CD4-positive, alpha-beta T cell treated with Interferon alpha-2 for 1 hour (primary cell): ENCODE measurements at places on chromosomes 5 and 9.

GRCh38 chr9:135489188-135489906 lies 9.8 kb downstream of the PPP1R26 start:
- DNase-seq = no peak

DNA sequence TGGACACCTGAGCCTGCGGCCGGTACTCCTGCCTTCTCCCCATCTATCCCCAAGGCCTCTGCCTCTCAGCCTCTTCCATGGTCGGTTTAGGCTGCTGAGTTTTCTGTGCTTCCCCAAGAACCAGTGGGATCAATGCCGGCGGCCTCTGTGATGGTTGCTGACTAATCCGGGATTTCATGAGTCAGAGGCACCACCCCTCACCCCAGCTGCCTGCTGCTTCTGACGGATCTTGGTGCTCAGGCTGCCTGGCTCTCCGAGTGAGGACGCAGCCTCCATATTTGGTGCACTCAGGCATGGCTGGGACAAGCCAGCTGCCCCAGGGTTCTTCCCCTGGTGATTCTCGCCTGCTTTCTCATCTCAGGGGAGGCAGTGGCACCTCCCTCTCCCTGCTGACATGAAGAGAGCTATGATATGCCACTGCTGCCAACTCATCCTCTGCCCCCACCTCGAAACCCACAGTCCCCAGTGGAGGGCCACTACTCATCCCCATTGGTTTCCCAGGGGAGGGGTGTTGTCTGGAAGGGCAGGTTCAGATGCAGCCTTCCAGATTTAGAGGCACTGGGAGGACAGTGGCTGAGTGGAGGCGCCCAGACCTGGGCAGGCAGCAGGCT lies 3.3 kb upstream of the MAN1B1 start:
- no peak for DNase-seq

- no peak for DNase-seq
Observed at GRCh38 chr5:55530669-55531068, 4.1 kb downstream of the PLPP1 start.

- DNase-seq = no peak
Observed at GRCh38 chr5:162068412-162068811, 839 bp downstream of the GABRG2 start.

DNA sequence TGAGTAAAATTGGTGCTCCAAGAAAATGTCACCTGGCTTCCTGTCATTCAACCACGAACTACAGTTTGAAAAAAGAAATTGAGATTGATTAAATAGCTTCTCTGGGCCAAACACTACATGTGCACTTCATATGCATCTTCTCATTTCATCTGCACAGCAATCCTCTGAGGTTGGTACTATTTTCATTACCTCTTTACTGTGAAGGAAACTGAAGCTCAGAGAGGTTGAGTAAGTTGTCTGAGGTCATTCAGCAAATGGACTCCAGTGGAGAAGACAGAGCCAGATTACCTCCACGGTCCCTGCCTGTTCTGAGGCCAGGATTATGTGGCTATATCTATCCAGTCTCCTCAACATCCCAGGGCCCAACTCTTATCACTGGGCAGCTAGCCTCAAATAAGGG lies 46.5 kb downstream of the SLC6A7 start:
- no peak for DNase-seq

DNA sequence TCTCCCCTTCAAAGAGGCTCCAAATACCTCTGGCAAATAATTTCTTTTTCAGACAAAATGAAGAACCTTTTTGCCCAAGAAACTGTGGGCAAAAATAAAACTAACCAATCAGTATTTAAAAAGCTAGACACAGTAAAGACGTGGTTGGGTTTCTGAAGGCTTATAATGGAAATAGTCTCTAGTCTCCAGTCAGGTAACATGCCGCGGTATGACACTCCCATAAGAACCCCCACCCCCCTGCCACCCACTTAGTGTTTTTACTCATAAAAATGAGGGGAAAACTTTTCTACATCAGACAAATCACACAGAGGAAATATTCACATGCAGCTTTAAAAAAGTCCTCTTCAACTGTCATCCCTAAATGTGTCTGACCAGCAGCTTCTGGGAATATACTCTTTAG lies 105.3 kb downstream of the THBS4 start:
- no peak for DNase-seq

GRCh38 chr5:77774981-77775789 lies 954 bp downstream of the TBCA start:
- DNase-seq = no peak

- DNase-seq = no peak
Observed at GRCh38 chr5:83396662-83397061, 74.9 kb upstream of the VCAN start.

- DNase-seq = no peak
Observed at GRCh38 chr9:117034866-117035265, 347.8 kb downstream of the TRIM32 start.

DNA sequence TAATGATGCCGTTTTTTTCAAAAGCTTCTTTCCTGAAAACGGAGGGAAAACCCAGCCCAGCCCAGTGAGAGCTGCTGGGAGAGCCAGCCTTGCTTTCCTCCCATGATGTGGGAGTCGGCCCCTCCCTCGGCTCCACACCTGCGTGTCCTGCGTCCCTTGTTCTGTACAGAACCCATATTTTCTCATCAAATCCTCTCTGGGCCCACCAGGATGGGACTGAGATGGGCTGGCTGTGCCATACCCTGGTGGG lies 8.9 kb downstream of the FLT4 start:
- DNase-seq = no peak

DNA sequence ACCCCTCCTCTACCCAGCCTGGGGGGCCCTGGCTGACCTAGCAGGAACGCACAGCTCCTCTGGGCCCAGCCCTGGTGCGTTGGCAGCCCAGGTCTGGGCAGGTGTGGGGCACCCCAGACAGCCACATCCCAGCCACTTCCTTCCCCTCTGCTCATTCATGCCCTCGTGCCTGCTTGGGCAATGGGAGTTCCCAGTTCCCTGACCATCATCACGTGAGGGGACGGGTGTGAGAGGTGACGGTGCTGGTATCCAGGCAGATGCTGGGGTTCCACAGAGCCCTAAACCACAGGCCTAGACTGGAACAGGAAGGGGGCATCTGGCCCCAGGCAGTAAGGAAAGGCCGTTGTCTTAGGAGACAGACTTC lies 8.4 kb downstream of the RALGDS start:
- DNase-seq = peak; percentile 67

- DNase-seq = no peak
Observed at GRCh38 chr5:134549714-134550113, 24.2 kb downstream of the JADE2 start.

GRCh38 chr9:115673599-115673998 lies 480.0 kb upstream of the PAPPA start:
- DNase-seq = no peak

DNA sequence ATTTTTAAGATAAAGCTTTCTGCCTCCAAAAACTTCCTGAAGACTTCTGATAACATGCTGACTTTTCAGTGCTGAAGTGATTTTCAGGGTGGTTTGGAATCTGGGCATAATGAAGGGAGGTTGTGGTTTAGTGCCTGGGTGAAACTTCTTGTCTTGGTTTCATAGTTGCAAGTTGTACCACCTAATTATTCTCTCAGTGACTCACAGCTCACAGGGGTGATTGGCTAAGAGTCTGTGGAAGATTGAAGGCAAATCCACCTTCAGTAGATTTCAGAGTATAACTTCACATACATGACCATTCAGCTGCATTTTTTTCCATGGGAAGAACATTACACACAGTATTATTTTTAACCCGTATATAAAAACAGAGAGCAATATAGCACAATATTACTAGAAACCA lies 199.9 kb downstream of the PTTG1 start:
- DNase-seq = no peak

- no peak for DNase-seq
Observed at GRCh38 chr9:133531293-133531692, 3.2 kb upstream of the ADAMTSL2 start.

DNA sequence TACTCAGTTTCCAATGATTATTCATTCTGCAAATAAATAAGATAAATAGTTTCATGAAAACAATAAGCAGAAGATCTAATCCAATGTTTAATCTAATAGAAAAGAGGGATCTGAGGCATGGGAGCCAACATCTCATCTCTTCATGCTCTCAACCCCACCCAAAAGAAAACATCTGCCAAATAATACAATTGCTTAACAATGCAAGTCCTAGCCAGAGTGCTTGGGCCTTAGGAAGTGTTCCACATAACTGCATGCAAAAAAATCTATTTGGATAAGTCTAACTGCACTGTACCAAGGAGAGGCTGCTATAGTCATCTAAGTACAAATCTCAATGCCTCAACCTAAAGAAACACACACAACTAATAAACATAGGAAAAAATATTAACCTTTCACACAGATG lies 606.0 kb downstream of the CDH9 start:
- no peak for DNase-seq

GRCh38 chr5:98927242-98927988 lies 1.4 kb downstream of the CHD1 start:
- peak; percentile 76 for DNase-seq

DNA sequence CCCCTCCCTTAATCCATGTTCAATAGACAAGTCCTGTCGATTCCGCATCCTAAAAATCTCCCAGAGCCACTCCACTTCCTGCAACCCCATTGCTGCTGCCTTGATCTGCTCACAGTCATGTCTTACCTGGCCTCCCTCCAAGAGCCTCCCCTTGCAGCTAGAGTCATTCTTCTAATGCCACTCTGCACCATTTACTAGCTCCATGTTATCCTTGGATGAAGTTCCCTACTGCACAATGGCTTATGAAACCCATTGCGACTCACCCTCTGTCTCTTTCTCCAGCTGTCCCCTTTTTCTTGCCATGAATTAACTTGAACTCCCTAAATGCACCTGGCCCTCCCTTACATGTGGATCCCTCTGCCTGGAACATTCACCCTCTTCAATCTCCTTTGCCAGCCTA lies 39.5 kb downstream of the MEGF10 start:
- no peak for DNase-seq

GRCh38 chr9:18658804-18659705 lies 185.1 kb downstream of the ADAMTSL1 start:
- DNase-seq = no peak

DNA sequence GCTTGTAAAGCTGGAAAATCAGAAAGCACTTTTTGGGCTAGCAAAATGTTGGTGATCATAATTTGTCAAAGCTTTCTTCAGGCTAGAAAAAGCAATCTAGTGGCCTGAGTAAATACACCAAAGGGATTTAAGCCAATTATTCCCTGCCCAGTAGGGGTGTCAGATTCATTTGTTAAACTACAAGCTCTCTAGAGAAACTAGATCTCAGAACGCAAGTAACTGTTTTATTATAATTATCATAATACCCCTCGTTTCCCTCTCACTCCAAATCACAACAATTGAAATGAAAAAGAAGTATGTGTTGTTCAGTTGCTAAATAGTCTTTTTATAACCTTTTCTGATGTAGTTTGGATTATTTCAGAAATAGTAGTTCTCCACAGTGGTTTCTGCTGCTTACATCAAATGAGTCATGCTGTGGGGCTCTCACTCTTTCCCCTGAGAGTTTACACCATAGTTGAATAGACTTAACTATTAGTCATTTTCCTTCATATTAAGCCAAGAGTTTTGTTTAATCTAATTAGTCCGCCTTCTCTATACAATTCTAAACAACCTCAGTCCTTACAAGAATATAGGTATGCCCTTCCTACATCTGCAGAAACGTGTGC lies 918.6 kb upstream of the DMAC1 start:
- no peak for DNase-seq

DNA sequence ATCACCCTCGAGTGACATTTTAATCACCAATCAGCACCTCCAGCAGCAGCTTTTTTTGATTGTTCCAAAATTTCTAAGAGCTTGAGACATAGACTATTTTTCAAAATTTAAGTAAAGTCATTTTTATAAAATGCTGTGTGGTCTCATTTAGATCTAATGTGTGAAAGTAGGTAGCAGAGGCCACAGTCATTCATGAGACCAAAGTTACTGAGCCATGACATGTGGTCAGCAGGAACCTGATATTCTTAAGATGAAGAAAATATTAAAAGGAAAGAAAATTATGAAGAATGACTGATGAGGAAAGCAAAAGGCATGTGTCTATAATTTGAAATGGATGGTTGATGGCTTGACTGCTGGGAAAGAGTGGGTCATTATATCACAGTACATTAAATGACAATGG lies 7.2 kb downstream of the FREM1 start:
- DNase-seq = no peak

- no peak for DNase-seq
Observed at GRCh38 chr5:79518718-79519117, 4.8 kb upstream of the HOMER1 start.

GRCh38 chr9:129517006-129517405 lies 103.9 kb downstream of the C9orf50 start:
- DNase-seq = no peak

DNA sequence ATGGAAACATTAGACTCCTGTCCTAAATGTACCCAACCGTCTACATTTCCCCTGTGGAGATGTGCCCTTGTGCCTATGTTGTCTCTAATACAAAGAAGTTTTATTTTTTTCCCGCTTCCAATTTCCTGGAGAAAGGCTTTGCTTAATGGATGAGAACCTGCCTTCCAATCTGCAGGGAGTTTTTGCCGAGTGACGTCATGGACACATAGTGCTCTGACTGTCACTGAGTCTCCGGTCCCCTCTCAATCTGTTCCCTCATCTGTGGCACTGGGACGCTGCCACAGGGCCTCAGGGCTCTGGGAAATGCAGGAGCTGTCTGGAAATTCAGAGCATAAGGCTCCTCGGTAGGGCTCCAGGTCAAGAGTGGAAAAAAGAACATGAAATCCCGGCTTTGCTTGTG lies 144.8 kb downstream of the PDZD2 start:
- no peak for DNase-seq

DNA sequence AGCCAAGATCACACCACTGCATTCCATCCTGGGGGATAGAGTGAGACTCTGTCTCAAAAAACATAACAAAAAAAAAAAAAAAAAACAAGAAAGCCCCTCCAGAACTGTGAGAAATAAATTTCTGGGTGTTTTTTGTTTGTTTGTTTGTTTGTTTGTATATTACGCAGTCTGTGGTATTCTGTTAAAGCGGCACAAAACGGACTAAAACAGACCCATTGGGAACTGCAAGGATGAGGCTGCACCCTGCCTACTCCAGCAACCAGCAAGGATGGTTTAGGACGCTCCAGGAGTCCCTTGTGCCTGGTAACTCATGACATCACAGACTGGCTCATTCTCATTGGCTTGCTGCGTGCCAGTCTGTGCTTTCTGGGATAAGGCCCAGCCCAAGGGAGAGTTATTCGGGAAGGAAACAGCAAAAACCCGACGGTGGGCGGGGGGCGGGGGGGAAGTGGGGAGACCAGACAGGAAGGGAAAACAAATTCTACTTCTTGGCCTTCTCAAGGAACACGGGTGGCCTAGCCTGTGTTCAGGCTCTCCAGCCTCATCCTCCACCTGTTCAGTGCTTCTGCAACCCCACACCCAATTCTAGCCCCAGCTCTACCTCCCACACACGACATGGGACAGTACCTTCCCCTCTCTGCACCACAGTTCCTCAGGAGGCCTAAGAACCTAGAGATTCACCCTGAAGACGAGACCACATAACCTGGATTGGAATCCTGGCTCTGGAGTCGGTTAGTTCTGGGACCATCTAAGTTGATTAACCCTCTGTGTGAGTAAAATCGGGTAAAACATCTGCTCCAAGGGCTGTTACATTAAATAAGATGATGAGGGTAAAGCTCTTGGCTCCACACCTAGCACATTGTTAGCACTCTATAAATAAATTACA lies 2.8 kb downstream of the CD74 start:
- peak; percentile 67 for DNase-seq
